ENCODE measurements at places on chromosomes 16 and 17.

- DNase-seq = no peak
Observed at GRCh38 chr16:79162977-79163376, 437.6 kb downstream of the MAF start.

DNA sequence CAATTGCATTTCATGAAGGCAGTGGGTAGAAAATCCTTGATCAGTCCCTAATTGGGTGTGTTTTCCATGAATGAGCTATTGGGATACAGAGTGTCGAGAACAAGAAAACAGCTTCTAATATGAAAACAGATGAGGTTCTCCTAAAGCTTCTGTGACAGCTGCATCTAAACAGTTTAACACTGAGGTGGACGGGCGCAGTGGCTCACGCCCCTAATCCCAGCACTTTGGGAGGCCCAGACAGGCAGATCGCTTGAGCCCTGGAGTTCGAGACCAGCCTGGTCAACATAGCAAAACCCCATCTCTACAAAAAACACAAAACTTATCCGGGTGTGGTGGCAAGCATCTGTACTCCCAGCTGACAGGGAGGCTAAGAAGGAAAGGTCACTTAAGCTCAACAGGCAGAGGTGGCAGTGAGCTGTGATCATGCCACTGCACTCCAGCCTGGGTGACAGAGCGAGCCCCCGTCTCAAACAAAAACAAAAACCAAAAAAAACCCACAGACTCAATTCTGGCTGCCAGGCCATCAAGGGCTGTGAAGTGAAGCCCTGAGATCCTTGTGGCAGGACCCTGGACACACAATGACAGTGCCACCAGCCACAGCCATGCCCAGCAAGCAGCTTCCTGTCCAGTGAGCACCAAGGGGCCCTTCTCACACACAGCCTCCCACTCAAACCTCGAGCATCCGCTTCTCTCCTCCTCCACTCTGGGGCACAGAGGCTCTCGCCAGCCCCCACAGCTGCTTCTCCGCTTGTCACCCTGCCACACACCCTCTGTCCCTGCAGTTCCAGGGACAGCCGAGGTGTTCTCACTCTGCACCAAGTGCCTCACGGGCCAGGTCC, 44.0 kb downstream of the ANKRD11 start:
- DNase-seq = no peak

DNA sequence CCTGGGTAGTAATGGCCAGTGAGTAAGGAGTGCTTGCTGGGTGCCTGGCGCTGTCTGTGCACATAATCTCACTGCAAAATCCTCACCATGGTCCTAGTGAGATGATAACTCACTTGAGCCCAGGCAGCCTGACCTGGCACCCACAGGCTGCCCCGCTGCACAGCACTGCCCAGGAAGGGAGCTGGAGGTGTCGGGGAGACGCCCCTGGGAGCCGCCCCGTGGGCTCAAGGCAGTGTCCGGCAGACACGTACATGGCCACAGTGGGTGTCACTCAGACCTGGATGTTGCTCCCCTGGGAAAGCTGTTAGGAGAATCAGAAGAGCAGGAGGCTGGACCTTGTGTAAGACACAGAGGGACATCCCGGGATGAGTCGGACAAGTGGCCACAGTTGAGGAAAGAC, 44.2 kb downstream of the BEAN1 start:
- DNase-seq = no peak

DNA sequence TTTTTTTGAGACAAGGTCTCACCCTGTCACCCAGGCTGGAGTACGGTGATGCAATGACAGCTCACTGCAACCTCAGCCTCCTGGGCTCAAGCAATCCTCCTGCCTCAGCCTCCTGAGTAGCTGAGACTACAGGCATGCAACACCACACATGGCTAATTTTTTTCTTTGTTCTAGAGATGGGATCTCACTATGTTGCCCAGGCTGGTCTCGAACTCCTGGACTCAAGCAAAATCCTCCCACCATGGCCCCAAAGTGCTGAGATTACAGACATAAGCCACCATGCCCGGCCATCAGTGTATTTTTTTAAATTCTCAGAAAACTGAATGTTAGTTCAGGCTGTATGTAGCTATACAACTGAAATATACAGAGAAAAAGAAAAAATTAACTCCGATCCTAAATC, 6.2 kb downstream of the APPBP2 start:
- no peak for DNase-seq

DNA sequence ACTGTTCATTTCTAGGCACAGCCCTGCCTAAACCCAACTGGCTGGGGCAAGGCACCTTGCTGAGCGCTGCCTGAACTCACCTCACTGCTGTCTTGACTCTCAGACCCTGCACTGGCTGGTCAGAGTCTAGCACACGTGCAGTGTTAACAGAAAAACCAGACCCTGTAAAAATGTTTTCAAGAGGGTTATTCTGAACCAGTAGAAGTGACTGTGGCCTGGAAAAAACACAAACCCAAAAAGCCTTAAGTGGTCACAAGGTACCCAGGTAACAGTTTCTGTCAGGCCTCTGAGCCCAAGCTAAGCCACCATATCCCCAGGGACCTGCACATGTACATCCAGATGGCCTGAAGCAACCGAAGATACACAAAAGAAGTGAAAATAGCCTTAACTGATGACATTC, 6.1 kb upstream of the EIF4A3 start:
- DNase-seq = no peak

DNA sequence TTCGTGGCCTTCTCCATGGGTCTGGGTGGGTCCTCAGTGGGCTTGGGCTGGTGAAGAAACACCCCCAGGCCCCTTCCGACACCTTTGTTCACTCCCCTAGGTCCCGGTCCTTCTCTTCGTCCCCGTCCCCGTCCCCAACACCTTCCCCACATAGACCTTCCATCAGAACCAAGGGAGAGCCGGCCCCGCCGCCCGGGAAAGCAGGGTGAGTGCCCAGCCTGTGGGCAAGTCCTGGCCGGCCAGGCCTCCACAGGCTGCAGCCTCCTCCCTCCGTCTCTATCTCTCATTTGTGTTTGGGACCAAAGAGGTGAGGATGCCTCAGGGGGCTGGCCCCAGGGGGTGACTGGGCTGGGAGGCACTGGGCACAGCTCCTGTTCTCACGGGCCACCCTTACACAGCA, 14.5 kb upstream of the IL17C start:
- no peak for DNase-seq

- DNase-seq = no peak
Observed at GRCh38 chr16:66551348-66551759, 1.0 kb upstream of the CKLF start.

- no peak for DNase-seq
Observed at GRCh38 chr17:66602659-66603384, 232.1 kb upstream of the CACNG5 start.

GRCh38 chr17:27518545-27519521, 62.6 kb downstream of the KSR1 start:
- no peak for DNase-seq

DNA sequence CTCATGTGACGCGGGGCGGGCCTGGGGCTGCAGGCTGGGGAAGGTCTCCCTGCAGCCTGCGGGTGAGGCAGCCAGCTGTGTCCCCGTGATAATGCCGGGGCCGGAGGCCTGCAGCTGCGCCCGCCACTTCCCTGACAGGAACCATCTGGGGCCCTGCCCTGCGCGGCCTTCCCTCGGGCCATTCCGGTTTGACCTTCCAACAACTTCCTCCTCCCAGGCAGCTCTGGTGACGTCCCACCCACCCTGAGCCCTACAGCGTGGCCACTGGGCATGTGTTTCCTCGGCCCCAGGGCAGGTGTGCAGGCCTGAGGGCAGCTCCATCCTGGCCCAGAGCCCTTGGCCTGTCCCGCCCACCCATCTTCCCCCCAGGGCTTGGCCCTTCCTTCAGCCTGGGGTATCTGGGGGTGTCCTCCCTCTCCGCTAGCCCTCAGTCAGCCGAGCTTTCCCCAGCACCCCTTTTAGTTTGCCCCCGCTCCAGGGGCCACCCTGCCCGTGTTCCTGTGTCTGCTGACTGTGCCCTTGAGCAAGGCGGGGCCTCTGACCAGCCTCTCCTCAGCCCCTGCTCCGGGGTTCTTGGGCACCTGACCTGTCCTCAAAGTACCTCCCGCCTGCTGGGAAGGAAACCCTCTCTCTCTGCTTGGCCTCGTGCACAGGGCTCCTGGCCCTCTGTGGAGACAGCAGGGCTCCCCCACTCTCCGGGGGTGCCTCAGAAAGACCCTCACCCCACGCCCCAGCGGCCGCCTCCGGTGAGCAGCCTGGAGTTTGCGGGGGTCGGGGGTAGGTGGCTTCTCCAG, at the start of gene CBFA2T3:
CBFA2T3 (minus strand) TSS at position 190 of the 794 bp plus-strand sequence. CDS start 400 bp downstream, outside the sequence.
- peak; percentile 26 for DNase-seq

GRCh38 chr17:68878226-68878885, 76.8 kb downstream of the ABCA8 start:
- no peak for DNase-seq

- no peak for DNase-seq
Observed at GRCh38 chr16:53372992-53373871, 61.0 kb upstream of the RBL2 start.

GRCh38 chr17:49106321-49107210, 26.0 kb upstream of the B4GALNT2 start:
- no peak for DNase-seq

DNA sequence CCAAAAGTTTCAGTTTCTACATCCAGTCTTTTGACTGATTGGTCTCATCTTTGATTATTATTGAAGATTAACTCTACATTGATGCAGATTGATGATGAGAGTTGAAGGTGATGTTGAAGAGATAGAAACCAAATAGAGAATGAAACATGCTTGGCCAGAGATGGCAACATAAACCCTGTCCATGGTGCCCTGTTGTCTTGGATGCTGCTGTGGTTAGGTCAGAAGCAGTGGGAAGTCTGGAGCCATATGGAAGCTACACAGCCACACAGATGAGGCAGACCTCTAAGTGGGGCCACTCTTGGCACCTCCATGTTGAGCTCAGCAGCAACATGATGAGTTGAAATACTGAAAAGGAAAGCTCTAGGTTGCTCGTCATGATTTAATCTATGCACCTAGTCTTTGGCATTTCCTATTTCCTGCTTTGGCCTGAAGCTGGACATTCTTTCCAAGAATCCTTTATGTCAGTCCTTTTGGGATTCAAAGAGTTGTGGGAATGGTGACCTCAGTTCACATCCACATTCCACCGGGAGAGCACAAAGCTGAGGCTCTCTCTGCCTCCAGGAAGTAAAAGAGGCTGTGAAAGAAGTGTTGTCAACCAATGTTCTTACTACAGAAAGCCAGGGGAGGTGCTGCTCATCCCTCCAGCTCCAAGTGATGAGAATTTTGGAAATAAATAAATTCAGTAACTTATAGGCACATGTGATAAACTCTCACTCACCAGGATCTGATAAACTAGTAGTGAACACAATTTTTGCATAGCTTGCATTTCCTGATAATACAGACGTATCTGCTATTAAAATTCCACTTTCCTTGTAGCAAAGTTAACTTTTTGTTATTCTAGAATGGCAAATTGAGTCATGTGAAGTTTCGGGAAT, 127.7 kb upstream of the MAF start:
- no peak for DNase-seq

DNA sequence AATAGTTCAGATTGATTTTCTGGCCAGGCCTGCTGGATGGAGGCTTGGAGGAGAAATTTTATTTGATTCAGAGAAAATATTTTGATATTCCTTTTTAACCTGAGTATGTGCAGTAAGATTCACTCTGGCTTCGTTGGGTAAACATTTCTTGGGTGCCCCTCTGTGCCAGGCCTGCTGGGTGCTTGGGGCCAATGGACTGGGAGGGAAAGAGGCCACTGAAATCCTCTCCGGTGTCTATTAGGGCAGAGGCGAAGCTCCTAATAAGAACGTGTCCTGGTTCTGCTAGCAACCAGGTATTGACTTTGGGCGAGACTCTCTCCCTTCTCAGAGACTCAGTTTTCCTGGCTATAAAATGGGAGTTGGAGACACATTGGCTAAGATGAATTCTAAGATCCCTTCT, 122.5 kb downstream of the CYLD start:
- no peak for DNase-seq

DNA sequence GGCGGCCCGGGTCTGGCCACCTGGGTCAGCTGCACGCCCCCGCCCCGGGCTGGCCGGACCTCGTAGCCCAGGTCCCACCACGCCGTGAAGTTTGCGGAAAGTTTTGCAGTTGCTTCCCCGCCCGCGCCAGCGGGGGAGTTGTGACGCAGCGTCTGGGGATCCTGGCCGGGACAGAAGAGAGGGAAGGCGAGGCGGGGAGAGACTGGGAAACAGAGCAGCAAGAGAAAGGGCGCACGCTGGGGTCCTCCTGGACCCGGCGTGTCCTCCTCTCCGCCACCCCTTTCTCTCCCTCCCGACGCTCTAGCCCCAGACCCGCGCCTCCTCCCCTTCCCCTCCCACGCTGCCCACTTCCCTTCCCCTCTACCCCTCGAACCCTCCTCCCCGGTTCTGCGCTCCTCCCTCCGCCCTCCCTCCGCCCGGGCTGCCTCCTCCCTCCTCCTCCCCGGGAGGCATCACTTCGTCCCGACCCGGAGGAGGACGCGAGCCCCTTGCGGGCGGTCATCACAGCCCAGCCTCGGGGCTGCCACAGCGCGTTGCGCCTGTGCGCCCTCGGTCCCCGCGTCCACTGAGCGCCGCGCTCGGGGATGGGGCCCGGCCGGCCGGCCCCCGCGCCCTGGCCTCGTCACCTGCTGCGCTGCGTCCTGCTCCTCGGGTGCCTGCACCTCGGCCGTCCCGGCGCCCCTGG, at the start of gene MRC2:
MRC2 (plus strand) TSS at position 452 of the 685 bp plus-strand sequence; CDS start at position 585, 133 bp downstream.
- DNase-seq = peak; percentile 36

DNA sequence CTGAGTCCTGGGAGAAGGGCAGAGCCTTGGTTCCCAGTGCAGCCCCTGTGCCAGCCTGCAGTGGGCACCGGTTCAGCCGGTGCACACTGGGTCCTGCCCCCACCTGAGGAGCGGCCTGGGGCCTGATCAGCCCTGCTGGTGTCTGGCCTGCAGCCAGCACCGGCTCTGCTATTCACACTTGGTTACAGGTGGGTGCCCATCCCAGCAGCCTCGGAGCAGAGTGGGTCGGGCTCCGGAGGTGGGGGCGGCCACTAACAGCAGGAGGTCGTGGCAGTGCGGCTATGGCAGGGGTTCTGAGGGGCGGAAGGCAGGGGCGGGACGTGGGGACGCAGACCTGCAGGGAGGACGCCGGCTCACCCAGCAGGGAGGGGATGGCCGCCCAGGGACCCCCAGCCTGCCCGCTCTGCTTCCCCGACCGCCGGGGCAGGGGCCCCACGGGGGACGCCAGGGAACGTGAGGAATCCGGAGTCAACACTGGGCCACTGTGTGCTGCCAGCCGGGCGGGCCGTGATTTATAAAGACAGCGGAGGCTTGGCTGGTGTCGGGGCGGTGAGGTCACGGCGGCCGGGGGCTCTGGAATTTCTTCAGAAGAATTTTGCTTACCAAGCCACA, 20.3 kb downstream of the METRNL start:
- DNase-seq = no peak

GRCh38 chr17:18896146-18896545, 38.2 kb downstream of the PRPSAP2 start:
- no peak for DNase-seq

- DNase-seq = peak; percentile 95
Observed at GRCh38 chr17:8222630-8223355, 12.4 kb upstream of the AURKB start.

DNA sequence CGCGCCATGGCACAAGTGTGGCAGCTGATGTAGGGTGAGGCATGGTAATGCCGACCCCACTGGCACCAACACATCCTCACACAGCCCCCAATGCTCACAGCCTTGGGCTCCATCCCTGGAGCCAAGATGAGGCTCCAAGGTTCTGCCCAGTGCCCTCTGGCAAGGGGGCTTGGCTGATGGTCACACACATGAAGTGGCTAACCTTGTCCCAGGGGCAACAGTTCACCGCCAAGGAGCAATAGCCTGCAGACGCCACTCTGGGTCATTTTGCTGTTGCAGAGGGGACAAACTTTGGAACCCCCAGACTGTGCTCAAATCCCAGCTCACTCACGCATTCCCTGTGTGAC, 26.8 kb downstream of the TNFRSF13B start:
- no peak for DNase-seq

All from hypothalamus (tissue), 51 donors.